ENCODE measurements at places on chromosomes 11 and 22.
A peak's percentile ranks its signal among the peaks of the same experiment; 100 is the strongest.

DNA sequence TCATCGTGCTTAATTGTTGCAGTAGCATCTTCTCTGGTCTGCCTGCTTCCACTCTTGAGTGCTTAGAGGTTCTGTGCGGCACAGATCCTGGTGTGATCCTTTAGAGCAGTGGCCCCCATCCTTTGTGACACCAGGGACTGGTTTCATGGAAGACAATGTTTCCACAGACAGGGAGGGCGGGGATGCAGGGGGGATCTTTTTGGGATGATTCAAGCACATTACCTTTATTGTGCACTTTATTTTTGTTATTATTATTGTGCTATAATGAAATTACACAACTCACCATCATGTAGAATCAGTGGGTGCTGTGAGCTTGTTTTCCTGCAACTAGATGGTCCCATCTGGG is 76.8 kb upstream of the SHANK2 start:
- no peak for DNase-seq

- DNase-seq = no peak
Observed at GRCh38 chr22:19406281-19406811, 25.2 kb downstream of the HIRA start.

GRCh38 chr22:45961679-45962433 is 15.1 kb downstream of the WNT7B start:
- DNase-seq = no peak

GRCh38 chr22:23570681-23571080 is 9.4 kb downstream of the IGLL1 start:
- DNase-seq = no peak

GRCh38 chr11:61747192-61747966 is 5.1 kb upstream of the MYRF start:
- DNase-seq = peak; percentile 51
